Activated CD4-positive, alpha-beta T cell treated with anti-CD3 and anti-CD28 coated beads for 36 hours (primary cell): ENCODE measurements at places on chromosomes 7 and 10. TPM values are rescaled to one million over a fixed set of nuclear protein-coding genes. Genes with fewer than 3 reads are reported as not detected.

DNA sequence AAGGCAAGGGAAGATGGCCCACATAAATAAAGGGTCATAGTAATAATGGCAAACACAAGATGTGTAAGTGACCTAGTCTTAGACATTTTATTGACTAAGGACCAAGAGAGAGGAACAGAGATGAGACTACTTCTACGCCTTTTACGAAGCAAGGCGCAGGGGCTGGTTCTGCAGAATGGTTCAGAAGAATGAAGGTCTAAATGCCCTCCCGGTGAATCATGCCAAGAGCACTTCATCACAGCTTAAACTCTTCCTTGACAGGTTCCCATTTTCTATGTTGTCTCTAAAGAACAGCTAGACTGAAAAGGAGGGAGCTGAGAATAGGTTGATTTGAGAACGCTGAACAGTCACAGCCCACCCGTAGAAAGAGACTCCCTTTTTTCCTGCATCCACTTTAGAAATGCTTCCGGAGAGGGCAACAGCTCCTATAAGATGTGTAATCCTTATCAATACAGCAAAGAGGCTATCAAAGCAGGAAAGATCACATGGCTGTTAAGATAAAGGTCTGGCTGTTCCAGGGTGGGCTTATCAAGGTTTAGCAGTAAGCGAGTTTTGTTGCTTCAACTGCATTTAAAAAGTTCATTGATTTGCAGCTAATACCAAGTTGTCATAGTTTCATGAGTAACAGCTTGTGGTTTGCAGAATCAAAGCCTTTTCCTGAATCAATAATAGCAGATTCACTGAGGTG is 93.4 kb upstream of the AUTS2 start:
- no peak for DNase-seq

Gene NME8
- not detected for total RNA-seq

GRCh38 chr7:43449577-43449976 is 133.3 kb upstream of the STK17A start:
- DNase-seq, result no peak

Gene EBF3
- total RNA-seq, result not detected

GRCh38 chr7:98165827-98166667 is 45.2 kb upstream of the BHLHA15 start:
- DNase-seq, result peak; percentile 80

Gene JCAD
- total RNA-seq, result not detected

DNA sequence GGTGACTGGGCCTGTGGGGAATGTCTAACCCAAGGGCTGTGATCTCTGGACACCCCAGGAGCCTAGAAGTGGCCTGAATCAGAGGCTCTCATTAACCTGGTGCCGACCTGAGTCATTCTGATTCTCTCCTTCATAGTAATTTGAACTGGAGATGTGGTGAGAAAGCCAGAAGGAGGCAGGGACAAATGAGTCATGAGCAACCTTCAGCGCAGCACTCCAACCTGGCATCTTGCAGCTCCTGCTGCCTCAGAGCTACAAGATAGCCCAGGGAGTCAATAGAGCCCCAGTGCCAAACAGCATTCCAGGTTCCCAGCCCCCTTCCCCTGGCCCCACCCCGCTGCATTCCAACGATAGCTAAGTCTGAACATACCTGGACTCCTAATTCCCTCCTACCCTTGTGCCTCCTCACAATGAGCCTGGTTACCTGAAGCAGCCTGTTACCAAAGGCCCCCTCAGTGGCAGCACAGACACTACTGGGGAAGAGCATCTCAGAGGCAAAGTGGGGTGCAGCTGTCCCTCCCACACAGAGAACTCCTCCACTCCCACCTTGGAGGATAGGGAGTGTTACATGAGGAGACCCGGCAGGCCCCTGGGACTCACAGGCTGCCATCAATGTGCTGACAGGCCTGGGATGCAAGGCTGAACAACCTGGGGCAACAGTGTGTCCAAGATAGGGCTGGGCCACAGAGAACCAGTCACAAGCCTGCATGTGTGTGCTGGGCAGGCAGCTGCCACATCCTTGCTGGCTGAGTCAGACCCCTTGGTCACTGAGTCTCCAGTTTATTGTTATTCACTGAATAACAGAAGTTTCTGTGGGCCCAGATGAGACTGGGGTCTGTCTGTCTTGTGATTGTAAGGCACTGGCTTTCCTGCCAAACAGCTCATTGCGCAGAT is 76.8 kb upstream of the LEP start:
- DNase-seq, result peak; percentile 24

Gene HABP2
- not detected for total RNA-seq

DNA sequence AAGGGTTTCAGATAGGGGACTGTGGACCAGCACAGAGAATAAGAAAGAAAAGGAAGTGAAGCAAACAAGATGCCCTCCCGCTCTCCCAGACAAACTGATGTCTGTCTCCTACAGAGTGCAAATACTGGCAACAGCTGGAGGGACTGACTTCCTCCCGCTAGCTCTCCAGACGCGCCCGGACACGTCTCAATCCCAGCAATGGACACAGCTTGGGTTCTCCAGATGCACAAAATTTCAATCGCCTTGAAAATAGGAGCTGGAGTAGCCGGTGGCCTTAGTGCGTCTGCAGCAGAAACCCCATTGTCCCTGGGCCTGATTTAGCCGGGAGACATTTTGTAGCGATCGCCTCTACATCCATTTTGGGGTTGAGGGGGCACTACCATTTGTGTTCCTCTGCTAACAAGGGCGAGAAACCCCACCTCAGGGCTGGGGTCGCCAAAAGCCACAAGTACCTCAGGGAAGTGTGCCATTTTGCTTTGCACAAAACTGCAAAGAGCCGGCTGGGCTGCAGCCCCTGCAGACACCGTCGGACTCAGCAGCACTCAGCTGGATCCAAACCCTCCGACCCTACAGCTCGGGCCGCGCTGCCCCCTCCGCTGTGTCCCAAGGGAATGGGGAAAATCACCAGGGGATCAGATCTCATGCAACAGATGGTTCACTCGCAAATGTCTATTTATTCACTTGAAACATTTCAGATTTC is 5.9 kb downstream of the CPA2 start:
- DNase-seq, result no peak

Gene ATRNL1
- total RNA-seq, result 0.21 TPM

DNA sequence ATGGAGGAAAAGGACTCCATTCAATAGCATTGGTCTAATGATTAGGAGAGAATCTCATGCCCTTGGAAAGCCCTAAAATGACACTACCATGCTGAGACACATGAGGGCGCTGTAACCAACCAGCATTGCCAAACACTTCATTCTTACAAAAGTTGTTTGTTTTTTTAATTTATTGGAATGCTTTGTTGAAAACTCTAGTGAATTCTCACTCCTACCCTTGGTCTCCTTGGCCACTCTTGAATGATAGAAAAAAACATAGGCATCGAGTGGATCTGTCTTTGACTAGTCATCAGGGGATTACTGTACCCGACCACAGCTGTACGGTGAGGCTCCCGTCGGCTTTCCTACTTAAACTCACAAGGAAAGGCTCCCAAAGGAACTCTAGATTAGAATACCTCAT is 29.3 kb upstream of the ADD3 start:
- peak; percentile 79 for DNase-seq

DNA sequence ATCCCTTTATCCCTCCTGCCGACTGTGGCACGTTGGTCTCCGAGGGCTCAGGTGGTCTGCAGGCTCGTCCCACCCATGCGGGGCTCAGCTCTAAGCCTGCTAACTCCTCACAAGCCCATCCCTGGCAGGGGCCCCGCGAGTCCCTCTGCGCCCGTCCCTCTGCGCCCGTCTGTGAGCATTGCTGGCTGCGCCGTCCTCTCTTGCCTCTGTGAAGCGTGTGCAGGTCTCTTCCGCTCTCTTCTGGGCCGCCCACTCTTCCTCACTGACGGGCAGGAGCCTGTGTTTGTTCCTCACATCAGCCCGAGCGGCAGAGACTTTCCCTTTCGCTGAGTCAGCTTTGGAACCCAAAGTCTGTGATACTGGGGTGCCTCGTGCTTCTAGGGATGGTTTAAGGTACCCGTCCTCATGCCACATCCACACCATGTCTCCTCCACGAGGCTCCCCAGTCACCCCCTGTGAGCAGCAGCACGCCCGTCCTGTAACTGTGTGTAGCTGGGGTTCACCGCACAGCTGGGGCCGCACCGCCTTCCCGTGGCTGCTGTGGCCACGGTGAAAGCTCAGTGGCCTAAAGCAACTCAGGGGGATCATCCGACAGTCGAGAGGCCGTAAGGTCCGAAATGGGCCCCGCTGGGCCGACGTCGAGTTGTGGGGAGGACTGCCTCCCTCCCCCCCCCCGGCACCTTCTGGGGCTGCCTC is 35.5 kb downstream of the ADGRA1 start:
- DNase-seq, result peak; percentile 69

Gene ERCC6
- total RNA-seq, result 15.8 TPM

Gene USP6NL
- 4.4 TPM for total RNA-seq

GRCh38 chr10:70592186-70592735 is 10.3 kb downstream of the PRF1 start:
- no peak for DNase-seq

Gene WNT8B
- total RNA-seq, result 0.43 TPM

- DNase-seq, result no peak
Observed at GRCh38 chr7:106485031-106485551, 175.9 kb downstream of the CCDC71L start.

Gene SH2D4B
- total RNA-seq, result 0.11 TPM

DNA sequence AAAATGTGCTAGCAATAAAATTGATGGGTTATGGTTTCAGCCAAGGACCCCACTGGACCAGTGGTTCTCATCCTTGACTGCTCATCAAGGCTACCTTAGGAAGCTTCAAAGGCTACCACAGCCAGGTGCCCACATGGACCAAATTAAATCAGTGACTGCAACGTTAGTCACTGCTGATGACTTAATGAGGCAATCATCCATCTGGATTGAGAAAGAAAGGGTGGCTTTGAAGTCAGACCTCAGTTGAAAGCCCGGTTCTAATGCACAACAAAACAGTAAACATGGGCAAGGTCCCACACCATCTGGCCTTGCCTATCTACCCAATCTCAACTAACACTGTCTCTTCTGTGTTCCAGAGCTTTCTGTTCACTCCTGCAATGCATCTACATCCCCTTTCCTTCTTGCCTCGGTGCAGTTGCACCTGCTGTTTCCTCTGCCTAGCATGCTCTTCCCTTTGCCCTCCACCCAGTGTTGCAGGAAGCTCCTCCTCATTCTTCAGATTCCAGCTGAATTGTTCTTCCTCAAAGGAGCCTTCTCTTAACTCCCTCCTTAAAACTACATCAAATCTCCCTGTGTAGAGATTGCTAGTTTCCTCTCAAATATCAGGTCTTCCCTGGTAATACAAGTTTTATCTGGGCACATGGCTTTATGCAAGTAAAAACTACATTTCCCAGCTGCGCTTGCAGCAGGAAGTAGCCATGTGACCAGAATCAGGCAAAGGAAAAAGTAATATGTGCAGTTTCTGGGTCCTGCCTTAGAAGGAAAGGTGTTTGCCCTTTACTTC is 10.3 kb upstream of the KCNK18 start:
- no peak for DNase-seq

- peak; percentile 89 for DNase-seq
Observed at GRCh38 chr10:101297901-101298486, 56.0 kb upstream of the BTRC start.

DNA sequence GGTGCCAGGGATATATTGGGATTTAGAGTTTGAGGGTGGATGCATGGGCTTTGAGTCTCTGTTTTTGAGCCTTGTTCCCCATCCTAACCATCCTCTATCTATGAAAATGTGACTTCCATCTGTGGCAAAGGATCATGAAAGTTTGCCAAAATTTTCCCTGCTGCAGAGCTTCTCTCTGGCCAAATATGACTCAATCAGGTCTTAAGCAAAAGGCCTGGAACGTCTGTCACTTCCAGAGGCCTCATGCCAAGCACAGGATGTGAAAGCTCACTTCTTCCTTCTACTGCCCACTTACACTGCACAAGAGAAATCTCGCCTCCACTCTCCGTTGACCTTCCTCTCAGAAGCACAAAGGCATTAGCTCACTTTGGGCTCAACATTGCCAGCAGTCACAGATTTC is 696.9 kb upstream of the NRP1 start:
- DNase-seq, result no peak

Gene INPP5A
- 8.1 TPM for total RNA-seq

Gene UNCX
- not detected for total RNA-seq

DNA sequence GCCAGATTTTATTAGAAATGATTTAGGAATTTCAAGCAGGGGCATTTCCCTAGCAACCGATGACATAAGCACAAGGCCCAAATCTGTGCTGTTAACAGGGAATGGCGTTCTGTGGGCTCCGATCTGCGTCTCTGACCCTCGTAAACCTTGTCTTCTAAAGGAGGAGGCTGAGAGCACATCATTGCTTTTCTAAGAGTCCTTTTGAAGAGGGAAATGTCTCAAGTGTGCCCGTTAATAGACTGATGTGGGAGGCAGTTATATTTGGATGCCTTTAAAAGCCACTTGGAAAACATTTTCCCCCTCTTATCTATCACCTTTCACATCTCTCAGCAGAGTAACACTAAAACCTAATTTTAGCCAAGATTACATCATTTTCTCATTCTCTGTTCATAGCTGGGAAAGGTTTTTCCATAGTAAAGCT is 424.1 kb upstream of the GALNT17 start:
- DNase-seq, result no peak

GRCh38 chr7:112025556-112025955 is 180.6 kb downstream of the DOCK4 start:
- no peak for DNase-seq

Gene HKDC1
- 0.80 TPM for total RNA-seq

Gene SORCS3
- not detected for total RNA-seq

GRCh38 chr10:8048281-8049008 is 6.0 kb upstream of the GATA3 start:
- DNase-seq, result peak; percentile 61

Gene GPR15LG
- total RNA-seq, result not detected

- no peak for DNase-seq
Observed at GRCh38 chr7:128453836-128454804, 1.6 kb upstream of the HILPDA start.

- peak; percentile 68 for DNase-seq
Observed at GRCh38 chr7:26167303-26167934, 15.4 kb downstream of the NFE2L3 start.

Gene RNF148
- total RNA-seq, result not detected

Gene ADGRA1
- total RNA-seq, result not detected

Gene DPP6
- not detected for total RNA-seq

DNA sequence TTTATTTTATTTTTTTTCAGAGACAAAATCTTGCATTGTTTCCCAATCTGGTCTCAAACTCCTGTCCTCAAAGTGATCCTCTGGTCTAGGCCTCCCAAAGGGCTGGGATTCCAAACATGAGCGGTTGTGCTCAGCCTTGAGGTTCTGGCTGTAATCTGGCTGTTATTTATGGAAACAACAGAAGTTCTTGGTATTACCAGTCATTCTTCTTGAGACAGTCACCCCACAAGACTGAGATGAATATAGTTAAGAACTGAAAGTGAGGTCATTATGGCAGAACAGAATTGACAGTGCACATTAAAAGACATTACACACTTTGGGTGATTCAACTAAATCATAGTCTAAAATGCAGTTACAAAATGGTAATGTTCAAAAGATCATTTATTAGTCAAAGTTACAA is 719.5 kb downstream of the ZWINT start:
- no peak for DNase-seq

- DNase-seq, result no peak
Observed at GRCh38 chr10:24393201-24393600, 184.3 kb downstream of the KIAA1217 start.

- no peak for DNase-seq
Observed at GRCh38 chr10:15898046-15898445, 37.7 kb upstream of the MINDY3 start.
